RKO (cell line): ENCODE measurements at places on chromosomes 3 and 15.
A peak's percentile ranks its signal among the peaks of the same experiment; 100 is the strongest.

DNA sequence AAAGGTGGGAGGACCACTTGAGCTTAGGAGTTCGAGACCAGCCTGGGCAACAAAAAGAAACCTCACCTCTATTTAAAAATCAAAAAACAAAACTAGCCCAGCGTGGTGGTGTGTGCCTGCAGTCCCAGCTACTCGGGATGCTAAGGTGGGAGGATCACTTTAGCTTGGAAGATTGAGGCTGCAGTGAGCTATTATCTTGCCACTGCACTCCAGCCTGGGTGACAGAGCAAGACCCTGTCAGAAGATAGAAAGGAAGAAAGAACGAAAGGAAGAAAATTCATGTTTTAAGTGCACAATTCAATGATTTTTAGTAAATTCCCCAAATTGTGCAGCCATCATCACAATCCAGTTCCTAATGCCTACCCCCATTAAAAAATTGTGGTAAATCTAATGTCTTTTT, 7.8 kb downstream of the FSD2 start:
- DNase-seq, result no peak

GRCh38 chr3:27483117-27484014, 818 bp downstream of the SLC4A7 start:
- DNase-seq, result peak; percentile 81

- DNase-seq, result no peak
Measured at GRCh38 chr15:78090422-78091063, 1.8 kb upstream of the SH2D7 start.

DNA sequence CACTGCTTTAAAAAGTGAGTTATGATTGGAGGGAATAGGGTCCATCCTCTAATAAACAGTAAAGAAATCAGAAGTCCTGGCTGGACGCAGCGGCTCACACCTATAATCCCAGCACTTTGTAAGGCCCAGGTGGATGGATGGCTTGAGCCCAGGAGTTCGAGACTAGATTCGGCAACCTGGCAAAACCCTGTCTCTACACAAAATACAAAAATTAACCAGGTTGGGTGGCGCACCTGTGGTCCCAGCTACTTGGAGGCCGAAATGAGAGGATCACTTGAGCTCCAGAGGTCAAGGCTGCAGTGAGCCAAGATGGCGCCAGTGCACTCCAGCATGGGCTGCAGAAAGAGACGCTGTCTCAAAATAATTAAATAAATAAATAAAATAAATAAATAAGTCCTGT, 171.2 kb downstream of the POTEB3 start:
- DNase-seq, result no peak

GRCh38 chr3:177196456-177197040, 734 bp downstream of the TBL1XR1 start:
- peak; percentile 61 for DNase-seq

- DNase-seq, result no peak
Measured at GRCh38 chr3:97241417-97241816, 427.0 kb downstream of the EPHA6 start.

DNA sequence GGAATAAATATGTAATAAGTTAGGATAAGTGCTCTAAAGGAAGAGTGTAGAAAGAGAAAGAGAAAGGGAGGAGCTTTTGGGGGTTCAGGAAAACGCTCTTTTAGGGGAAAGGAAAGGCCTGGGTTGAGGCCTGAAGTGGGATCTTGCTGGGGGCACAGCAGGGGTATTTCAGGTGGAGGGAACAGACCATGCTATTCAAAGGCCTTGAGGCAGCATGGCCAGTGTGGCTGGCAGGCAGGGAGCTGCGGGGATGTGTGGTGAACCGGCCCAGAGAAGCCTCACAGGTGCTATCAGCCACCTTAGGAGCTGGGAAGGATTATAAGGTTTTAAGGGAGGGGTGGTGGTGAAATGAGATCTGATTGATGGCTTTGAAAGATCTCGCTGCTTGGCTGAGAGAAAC, 66.6 kb downstream of the LINGO1 start:
- DNase-seq, result no peak

DNA sequence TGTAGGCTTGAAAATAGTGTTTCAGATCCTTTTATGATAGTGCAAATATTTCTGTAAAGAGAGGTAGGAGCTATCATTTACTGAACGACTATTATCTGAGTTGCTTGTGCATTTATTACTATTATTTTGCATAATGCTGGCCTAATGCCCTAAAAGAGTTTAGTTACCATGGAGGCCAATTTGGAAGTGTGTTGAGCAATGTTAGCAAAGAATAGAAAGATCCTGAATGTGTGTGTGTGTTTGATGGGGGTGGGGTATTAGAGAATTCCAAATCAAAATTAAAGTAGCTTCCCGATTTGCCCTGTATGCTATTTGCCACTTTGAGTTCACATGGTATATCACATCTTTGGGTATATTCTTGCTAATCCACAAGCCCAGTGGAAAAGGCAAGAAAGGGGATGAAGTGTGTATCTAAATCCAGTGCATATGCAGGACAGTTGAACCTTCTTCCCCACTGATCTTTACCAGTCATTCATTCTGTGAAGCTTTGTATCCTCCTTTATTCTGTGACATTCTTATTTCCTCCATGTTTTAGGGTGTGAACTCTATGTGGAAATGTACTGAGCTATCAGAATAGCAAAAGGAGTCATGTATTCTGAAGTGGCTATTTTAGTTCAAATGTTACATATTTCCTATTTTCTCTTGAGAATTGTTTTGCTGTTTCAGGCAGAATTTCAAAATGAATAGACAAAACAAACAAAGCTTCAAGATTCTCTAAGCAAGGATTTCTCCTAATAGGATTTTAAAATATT, 45.7 kb upstream of the PLSCR5 start:
- DNase-seq, result no peak

- peak; percentile 44 for DNase-seq
Measured at GRCh38 chr3:48157950-48158376, 30.3 kb downstream of the CDC25A start.
